ENCODE measurements at places on chromosomes 2 and 18. TPM values are rescaled to one million over a fixed set of nuclear protein-coding genes. Genes with fewer than 3 reads are reported as not detected.

Gene SIX3
- not detected for total RNA-seq

Gene GRP
- not detected for total RNA-seq

- no peak for DNase-seq
- peaks cover 38% of the 10 kb centered on the region for H3K27me3 ChIP-seq
- H3K4me1 ChIP-seq = no peaks in the 10 kb centered on the region
These were observed 2.0 kb upstream of the OR6B3 start for GRCh38 chr2:240055177-240055917.

DNA sequence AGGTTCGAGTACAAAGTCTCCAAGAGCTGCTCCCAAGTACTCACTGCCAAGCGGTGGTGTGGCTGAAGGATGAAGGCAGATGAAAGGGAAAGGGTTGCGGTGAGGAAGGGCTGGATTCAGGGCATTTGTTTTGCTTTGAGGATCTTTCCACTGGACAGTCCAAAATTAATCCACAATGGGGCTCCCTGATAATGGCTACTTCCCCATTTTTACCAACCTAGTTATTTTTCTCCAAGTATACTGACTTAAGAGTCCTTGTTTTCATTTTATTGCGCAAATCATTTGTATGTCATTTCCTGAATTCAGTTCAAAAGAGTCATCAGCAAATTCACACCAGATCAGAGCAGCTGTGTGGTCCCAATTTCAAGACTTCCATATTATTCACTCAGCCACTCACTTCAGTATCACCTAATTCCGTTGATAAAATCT is 464 bp upstream of the SESTD1 start:
- no peak for DNase-seq
- no peak overlapping the region for H3K27ac ChIP-seq
- peaks cover 8% of the 10 kb centered on the region for H3K36me3 ChIP-seq
- peaks cover 43% of the 10 kb centered on the region for H3K27me3 ChIP-seq

DNA sequence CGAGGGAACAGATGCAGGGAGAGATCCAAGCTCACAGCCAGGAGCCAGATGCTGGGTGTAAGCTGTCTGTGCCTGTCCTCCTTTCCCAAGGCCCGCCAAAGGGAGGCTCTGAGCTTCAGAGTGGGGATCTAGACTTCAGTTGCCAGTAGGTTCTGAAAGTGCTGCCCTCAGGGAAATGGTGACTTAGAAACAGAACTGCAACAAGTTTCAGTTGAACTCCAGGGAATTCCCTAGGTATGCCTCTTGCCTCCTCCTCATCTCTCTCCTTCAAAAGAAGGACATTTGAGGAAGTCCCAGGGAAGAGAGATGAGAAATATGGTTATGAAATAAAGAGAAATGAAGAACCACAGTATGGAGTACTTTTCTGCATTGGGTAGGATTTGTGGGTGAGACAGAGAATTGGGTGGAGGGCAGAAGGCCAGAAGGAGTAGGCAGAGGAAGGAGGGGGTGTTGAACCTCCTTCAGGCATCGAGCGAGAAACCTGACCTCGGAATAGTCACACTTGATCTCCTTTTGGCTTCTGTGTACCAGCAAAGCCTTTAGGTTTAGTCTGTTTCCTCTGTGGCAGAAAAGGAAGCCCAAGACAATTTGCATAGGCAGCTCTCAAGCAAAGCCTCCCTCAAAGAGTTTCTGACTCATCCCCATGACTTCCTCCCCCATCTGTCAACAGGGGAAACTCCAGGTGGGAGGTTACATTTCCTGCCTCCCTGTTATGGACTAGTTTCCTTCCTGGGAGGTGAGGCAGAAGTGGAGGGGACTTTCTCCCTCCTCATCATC is 45.7 kb downstream of the QPCT start:
- no peaks in the 10 kb centered on the region for H3K27me3 ChIP-seq
- peaks cover 18% of the 10 kb centered on the region for H3K4me1 ChIP-seq
- peak overlapping the region; percentile 50 for H3K4me3 ChIP-seq
- no peak for DNase-seq
- peak overlapping the region; percentile 62 for H3K27ac ChIP-seq

- no peaks in the 10 kb centered on the region for H3K36me3 ChIP-seq
- H3K4me3 ChIP-seq = no peak overlapping the region
- H3K27ac ChIP-seq = no peak overlapping the region
- DNase-seq = no peak
These were observed 379.1 kb downstream of the MEIS1 start for GRCh38 chr2:66813976-66814375.

DNA sequence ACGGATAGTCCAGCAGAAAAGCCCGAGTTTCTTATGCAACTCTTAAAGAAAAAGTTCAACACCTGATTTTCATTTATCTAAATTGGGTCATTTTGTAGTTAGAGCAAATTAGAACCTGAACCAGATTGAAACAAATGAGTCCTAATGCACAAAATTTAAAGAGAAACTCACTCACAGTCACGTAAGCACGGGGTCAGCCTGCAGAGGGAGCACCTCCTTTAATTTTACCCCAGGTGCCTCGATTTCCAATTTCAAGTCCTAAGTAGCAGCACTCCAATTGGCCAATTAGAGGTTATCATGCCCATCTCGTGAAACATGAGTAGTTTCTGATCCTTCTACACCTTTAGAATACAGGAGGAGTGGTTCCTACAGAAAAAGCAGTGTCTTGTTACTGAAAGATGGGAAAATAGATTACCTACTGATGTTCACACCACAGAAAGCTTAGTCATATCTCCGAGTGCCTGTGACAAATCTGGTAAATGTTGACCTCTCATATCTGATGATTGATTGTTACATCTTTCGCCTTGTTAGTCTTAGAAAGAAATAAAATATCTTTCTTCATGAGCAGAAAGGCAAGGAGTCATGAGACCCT is 1929.8 kb upstream of the LRRTM1 start:
- no peak overlapping the region for H3K27ac ChIP-seq
- H3K36me3 ChIP-seq = no peaks in the 10 kb centered on the region
- no peaks in the 10 kb centered on the region for H3K27me3 ChIP-seq

DNA sequence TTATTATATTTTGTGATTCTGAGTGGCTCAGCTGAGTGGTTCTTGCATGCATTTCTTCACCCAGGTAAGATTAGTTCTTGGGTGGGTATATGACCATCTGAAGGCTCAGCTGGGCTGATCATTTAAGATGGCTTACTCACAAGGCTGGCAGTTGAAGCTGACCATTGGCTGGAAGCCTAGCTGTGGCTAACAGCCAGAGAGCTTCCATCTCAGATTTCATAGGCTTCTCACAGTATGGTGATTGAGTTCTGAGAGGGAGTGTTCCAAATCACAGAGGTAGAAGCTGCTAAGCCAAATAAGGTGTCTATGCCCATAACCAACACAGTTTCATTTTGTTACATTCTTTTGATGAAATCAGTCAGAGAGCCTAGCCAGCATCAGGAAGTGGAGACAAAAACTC is 117.4 kb upstream of the RPRM start:
- H3K4me3 ChIP-seq = no peak overlapping the region
- DNase-seq = no peak
- H3K27me3 ChIP-seq = no peaks in the 10 kb centered on the region
- H3K36me3 ChIP-seq = no peaks in the 10 kb centered on the region

Measured in activated naive CD8-positive, alpha-beta T cell treated with anti-CD3 and anti-CD28 coated beads, Interleukin-2, amount 10 ng/mL, durations not matched to agents 7 days and 5 days (primary cell).